Ureter (tissue), 1 donor: ENCODE measurements at places on chromosomes 1 and 21. TPM values are rescaled to one million over a fixed set of nuclear protein-coding genes. Genes with fewer than 3 reads are reported as not detected.
A peak's percentile ranks its signal among the peaks of the same experiment; 100 is the strongest.

The HLX gene
- total RNA-seq = 7.5 TPM

The TMEM125 gene
- total RNA-seq = 12.1 TPM

The ST6GALNAC3 gene
- total RNA-seq = 11.7 TPM

The SMIM11 gene
- 21.3 TPM for total RNA-seq

The KLHDC7A gene
- total RNA-seq = 34.5 TPM

The PTTG1IP gene
- 181 TPM for total RNA-seq

The PIGR gene
- 670 TPM for total RNA-seq

The TPTE gene
- not detected for total RNA-seq

The NPPA gene
- total RNA-seq = not detected

The LCE3B gene
- total RNA-seq = not detected

The CSTB gene
- total RNA-seq = 181 TPM

The CNKSR1 gene
- 40.6 TPM for total RNA-seq

DNA sequence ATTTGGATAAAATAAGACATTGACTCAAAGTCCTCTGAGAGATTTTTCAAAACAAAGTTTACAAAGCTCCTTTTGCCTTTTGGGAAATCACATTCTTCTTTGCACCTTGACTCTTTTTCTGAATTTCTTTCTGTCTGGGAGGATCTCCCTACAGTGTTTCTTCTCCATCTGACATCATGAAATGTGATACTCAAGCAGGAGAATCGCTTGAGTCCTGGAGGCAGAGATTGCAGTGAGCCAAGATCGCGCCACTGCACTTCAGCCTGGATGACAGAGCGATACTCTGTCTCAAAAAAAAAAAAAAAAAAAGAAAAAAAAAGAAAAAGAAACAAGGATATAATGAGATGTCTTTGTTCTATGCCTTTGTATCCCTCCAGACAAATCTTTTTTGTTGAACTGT lies 13.3 kb upstream of the GRIK1 start:
- DNase-seq = no peak

GRCh38 chr1:109392037-109392787 lies 5.5 kb downstream of the SORT1 start:
- DNase-seq = no peak

DNA sequence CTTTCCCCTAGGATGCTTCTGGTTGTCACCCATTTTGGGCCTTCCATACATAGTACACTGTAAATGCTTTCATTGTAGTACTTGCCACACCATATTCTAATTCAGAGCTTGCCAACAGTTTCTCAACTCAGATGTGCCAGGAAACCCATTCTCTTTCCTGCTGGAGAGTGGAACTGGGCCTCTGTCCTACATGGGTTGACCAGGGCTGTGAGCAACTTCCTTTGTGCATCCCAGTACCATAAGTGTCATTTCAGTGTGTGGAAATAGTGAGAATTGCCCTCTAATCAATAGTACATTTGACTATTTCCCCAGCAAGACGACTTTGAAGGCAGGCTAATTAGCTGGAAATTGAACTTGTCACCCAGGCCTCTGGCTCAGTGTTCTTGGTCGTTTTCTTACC lies 74.8 kb downstream of the MTR start:
- no peak for DNase-seq

- DNase-seq = no peak
Observed at GRCh38 chr1:206493279-206493678, 14.1 kb upstream of the RASSF5 start.

DNA sequence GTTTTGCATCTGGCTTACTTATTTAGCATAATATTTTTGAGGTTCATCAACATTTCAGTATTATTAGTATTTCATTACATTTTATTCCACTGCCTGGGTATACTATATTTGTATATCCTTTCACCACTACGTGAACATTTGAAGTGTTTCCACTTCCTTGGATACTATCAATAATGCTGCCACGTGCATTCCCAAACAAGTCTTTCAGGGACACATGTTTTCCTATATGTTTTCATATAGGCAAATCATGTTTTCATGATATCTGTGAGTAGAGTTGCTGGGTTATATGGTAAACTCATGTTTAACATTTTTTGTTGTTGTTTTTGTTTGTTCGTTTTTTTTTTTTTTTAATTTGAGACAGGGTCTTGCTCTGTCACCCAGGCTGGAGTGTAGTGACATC lies 380.1 kb downstream of the OMA1 start:
- DNase-seq = no peak

- no peak for DNase-seq
Observed at GRCh38 chr1:221557013-221557412, 184.9 kb downstream of the DUSP10 start.

GRCh38 chr1:93489756-93490155 lies 41.8 kb downstream of the FNBP1L start:
- no peak for DNase-seq

- DNase-seq = no peak
Observed at GRCh38 chr1:29319300-29320110, 83.2 kb downstream of the PTPRU start.

- DNase-seq = no peak
Observed at GRCh38 chr1:210908257-210908656, 225.7 kb downstream of the KCNH1 start.

- DNase-seq = no peak
Observed at GRCh38 chr1:210938416-210938925, 195.5 kb downstream of the KCNH1 start.

DNA sequence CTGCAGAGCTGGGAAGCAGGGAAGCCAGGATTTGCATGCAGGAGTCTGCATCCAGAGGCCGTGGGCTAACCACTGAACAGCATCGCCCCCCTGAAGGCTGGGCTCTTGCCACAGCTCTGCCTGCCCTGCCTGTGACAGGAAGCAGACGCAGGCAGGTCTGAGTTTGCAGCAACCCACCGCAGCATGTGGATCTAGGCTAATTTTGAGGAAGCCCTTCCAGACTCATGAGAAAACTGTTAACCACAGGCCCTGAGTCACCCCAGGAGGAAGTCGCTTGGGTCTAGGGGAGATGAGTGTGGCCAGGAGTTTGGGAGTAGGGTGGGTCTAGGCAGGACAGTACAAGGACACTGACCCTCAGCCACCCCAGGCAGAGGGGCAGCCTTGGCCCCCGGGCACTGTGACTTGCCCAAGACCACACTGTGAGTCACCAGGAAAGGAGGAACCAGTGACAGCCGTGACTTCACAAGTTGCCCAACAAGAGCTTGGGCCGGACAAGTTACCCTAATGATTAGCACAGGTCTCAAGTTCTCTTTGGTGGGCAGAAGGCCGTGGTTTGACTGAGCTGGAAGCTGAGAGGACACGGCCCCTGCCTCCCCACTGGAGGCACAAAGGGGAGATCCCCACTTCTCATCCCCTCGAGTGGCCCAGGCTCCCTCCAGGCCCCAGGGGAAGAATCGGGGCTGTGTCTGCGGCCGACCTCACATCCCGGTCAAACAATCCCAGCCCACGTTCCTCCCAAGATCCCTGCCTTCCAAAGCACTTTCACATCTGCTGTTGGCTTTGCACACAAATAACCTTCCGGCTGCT lies 826 bp downstream of the LAPTM5 start:
- peak; percentile 84 for DNase-seq

GRCh38 chr1:214570442-214570841 lies 19.0 kb upstream of the PTPN14 start:
- DNase-seq = no peak

GRCh38 chr1:87903242-87903641 lies 574.6 kb downstream of the LMO4 start:
- no peak for DNase-seq

- DNase-seq = no peak
Observed at GRCh38 chr1:16178596-16179497, 23.0 kb upstream of the EPHA2 start.

DNA sequence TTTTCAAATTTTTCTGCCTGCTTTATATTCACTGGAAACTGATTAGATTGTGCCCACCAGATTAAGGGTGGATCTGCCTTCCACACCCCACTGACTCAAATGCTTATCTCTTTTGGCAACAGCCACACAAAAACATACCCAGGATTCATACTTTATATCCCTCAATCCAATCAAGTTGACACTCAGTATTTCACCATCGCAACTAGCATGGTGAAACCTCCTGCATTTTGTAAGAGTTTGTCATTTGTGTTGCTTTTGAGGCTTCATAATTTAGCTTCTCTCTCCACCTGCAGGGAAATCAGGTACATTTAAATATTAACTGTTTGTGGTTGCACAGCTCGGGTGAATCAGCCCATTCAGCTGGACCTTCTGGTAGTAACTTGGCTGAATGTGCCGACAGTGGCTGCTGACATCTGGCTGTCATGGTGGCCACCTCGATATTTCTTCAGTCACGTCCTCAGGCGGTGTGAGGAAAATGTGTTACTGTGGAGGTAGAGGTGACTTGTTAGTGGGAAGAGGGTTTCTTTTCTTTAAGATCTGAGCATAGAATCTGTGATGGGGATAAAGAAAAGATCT lies 224.0 kb downstream of the PTBP2 start:
- no peak for DNase-seq

GRCh38 chr1:154902938-154903566 lies 33.0 kb upstream of the KCNN3 start:
- no peak for DNase-seq

- no peak for DNase-seq
Observed at GRCh38 chr1:210565306-210565705, 236.6 kb downstream of the HHAT start.

GRCh38 chr21:33666153-33666552 lies 23.9 kb downstream of the ITSN1 start:
- DNase-seq = no peak

DNA sequence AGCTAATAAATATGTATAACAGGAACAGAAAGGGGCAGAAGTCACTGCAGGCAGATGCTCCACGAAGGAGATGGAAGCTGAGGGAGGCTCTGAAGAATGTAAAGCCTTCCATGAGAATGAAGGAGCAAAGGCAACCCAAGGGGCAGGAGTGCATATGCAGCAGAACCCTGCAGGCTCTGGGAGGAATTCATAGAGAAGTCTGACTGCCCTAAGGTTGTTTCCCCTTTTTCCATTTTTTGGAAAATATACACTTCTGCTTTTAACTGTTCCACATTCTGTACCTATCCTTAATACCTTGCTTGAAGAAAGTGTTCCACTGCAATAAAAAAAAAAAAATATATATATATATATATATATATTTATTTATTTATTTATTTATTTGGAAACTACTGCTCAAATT lies 69.6 kb downstream of the CD34 start:
- DNase-seq = no peak

DNA sequence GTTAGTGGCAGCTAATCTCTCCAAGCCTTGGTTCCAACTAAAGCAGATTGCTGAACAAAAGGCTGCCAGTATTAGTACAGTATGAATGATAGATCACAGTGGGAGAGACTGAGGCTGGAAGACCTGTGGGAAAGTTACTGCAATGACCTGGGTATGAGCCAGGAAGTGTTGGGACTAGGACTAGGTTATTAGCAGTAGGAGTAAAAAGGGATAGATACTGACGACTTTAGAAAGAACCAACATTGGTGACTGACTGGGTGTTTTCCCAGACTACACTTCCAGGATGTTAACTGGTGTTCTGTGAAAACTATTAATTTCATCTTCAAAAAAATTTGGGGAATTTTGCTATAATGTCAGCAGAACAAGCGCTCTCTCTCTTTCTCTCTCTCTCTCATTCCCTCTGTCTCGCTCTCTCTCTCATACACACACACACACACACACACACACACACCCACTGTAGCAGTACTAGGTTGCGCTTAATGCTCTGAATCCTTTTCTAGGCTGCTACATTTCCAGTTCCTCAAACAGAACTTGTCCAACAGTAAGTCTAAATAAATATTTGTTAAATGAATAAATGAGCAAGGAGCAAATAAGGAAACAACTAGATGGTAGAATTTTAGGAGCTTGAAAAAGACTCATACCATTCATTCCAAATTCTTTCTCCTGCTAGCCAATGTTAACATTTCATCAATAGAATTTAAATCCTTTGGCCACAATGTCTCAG lies 47.6 kb upstream of the RGS8 start:
- DNase-seq = no peak

DNA sequence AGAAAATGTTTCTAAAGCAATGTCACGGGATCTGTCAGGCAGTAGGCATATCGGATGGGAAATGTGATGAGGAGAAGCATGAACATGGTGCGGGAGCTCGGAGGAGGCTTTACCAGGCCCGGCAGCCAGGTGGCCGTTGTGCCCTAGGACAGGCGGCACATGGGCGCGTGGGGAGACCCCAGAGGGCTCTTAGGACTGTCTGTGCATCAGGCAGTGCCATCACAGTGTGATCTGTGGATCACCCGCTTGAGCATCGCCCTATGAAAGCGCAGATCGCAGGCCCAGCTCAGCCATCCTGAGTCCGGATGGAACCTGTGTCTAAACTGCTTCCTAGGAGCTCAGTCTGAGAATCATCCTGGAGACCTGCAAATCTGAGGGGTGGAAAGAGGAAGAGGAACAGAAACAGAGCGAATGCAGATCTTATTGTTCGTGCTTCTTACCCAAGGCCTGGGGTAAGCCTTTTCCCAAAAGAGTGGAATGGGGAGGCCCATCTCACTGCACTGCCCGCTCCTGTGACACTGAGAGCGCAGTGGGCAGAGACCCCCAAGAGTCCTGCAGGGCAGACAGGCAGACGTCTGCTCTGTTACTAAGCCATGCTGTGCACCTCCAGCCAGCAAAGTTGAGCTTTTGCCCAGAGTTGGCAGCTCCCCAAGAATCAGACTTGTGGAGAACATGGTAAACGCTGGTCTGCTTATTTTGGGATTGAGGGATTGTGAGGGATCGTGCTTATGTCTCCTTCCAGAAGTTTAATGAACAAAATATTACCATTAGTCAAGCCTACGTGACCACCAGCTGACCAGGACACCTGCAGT lies 251.0 kb downstream of the RHOU start:
- peak; percentile 79 for DNase-seq
